ENCODE measurements at places on chromosomes 7 and 10.

GRCh38 chr7:36635091-36635490, 89.2 kb downstream of the AOAH start:
- DNase-seq, result no peak

GRCh38 chr7:155190688-155191087, 107.0 kb upstream of the INSIG1 start:
- DNase-seq, result peak; percentile 68

GRCh38 chr10:61487506-61487905, 34.3 kb upstream of the TMEM26 start:
- DNase-seq, result no peak

DNA sequence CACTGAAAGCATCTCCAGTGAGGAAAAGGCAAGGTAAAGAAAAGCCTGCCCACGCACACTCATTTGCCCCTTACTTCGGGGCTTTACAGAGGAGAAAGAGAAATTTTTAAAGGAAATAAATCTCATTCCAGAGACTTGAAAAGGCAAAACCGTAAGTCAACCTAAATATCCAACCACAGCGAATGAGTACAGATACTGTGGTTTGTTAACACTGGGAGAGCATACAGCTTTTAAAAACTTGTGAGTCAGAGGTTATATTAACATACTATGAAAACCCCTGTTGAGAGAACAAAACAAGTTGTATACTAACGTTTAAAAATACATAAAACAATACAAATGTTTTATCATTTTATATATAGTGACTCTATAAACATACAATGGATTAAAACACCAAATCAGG, 28.6 kb upstream of the ST7 start:
- DNase-seq, result no peak

GRCh38 chr7:77338883-77339629, 77.1 kb downstream of the GSAP start:
- no peak for DNase-seq

- no peak for DNase-seq
Measured at GRCh38 chr7:134520130-134520529, 7.2 kb upstream of the AKR1B10 start.

DNA sequence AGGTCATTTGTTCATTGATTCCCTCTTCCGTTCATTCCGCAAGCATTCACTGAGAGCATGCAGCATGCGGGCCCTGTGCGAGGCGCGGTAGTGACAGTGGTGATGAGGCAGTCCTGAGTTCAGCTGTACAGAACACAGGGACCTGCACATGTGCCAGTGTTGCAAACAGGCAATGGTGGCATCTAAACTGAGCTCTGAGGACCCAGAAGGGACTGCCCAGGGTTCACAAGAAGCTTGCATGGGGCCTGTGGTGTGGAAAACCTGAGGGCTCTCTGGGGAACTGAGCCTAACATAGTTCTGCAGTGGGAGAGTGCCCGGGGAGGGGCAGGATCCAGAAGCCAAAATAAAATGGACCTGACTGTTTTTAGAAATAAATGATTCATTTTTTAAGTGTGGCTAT, 13.2 kb downstream of the ZNF488 start:
- no peak for DNase-seq

DNA sequence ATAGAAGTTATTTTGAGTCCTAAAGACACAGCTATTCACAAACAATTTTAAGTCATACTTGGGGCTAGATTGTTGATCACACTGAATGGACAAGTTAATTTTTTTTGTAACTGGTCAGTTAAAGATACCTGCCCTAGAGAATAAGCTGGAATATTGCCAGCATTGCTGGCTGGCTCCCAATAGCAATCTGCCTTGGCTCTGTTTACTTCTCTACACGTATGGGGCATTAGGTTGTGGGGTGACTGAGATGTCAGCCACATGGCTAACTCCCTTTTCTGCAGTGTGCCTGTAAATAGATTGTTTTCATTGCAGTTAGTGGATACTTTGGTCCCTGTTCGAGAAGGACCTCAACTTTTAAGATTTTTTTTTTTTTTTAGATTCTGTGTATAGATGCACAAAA, 128.2 kb downstream of the SEMA3E start:
- no peak for DNase-seq

GRCh38 chr10:120715171-120715570, 136.0 kb upstream of the WDR11 start:
- DNase-seq, result no peak

DNA sequence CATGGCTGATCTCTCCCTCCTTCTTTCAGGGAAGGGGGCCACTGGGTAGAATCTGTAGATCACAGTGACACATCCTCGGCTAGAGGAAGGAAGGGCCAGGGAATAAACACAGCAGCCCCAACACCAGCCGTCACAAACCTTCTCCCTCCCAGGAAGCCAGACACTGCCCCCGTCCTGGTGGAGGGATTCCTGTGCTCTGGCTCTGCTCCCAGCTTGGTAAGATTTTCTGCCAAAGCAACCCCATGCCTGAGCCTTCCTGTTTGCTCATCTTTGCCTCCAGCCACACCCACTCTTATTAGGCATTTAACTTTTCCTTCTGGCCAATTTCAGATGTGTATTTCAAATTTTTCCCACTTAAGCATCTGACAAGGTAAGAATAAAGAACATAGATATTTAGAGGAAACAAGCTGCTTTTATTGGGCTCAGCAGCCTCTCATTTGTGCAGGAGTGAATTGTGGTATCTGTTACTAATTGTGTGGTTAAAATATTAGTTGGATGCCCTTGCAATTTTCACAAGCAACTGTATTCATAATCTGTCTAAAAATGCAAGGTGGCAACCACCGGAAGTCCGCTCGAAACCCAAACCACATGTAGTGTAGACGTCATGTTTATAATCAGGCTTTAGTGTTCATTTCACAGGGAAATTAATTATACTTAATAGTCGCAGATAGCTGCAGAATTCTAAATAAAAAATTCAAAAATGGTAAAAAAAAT, 13.2 kb upstream of the NPS start:
- no peak for DNase-seq

GRCh38 chr7:108028111-108028510, 25.1 kb upstream of the LAMB1 start:
- DNase-seq, result no peak

GRCh38 chr7:133618970-133619369, 366.1 kb downstream of the EXOC4 start:
- no peak for DNase-seq

- no peak for DNase-seq
Measured at GRCh38 chr7:93559639-93560491, 14.7 kb downstream of the CALCR start.

DNA sequence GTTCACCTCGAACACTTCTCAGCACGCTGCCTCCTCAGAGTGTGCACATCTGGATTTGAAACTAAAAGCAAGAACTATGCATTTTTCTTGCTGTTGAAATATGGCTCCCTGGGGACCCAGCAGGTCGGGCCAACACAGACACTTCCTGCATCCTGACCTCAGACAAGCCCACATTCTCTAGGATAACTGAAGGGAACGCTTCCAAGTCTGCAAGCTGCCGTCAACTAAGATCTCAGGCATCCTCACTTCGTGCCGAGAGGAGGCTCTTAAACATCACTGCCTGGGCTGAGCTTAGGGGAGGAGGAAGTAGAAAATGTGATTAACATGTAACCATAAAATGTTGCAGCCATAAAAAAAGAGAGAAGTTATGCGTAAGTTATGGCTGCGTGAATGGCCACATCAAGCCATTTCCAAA, 65.5 kb downstream of the PYROXD2 start:
- no peak for DNase-seq

- DNase-seq, result no peak
Measured at GRCh38 chr7:131111081-131111576, 216.5 kb upstream of the MKLN1 start.

DNA sequence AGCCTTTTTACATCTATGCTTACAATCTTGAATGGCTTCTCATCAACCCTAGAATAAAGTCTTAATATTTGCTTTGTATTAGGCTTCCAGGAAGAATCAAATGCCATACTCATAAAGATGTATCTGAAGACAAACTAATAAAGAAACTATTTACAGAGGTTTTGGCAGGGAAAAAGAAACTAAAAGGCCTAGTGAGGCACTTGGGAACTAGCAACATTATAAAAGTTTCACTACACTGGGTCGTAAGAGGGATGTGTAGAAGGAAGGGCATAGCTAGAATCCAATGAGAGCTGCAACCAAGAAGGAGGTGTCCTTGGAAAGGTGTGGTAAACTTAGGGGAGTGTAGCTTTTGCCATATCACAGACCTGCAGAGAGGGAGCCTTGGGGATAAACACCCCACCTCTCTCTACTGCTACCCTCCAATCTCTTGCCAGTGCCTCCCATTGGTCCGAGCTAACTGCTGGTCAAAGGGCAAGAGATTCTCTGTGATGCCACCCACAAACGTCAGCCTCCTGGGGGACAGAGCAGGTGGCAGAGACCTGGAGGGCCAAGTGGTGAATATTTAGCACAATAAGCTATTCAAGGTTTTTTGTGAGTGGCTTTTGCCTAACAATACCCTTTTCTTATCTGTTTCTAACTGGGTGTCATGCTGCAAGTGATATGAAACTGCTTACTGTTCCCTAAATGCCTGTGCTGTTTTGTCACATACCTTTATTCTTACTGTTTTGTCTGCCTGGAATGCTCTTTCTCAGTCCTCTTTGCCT, 60.7 kb downstream of the CPED1 start:
- DNase-seq, result no peak

- DNase-seq, result no peak
Measured at GRCh38 chr7:151454932-151455530, 15.1 kb upstream of the CRYGN start.

DNA sequence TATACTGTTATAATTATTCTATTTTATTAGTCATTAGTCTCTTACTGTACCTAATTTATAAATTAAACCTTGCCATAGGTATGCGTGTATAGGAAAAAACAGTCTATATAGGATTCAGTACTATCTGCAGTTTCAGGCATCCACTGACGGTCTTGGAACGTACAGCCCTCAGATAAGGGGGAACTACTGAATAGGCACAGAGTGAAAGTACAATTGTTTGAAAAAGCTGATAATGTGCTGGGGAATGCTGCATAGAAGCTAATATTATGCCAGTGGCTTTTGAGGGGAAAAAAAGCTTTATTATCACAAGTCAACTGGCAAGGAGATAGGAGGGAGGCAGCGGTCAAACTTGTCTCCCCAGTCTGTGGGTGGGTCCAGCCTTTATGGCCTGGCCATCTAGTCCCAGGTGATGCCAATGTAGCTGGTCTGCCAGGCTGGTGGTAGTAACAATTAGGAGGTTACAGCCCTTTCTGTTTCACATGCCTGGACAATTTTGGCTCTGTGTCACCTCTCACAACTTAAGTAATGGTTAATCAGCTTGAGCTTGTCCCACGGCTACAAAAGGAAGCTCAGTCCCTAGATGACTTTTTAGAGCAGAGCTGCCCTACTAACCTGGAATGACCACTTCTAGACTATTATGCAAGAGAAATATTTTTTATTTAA, 8.3 kb upstream of the FMC1 start:
- DNase-seq, result no peak

DNA sequence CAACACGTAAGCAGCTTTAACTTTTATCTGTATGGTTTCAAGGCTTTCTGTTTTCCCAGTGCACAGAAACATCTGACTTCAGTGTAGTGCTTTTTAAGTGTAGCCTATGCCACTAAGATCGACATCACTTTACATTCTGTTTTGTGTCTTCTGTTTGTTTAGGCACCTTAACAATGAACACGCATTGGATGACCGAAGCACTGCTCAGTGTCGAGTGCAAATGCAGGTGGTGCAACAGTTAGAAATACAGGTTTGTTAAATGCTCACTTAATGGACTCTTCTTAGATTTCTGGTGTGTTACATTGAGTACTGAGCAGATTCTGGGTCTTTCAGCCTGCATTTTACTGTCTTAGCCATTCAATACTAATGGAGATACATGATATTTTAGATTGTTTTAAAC, 237.4 kb downstream of the FOXP2 start:
- DNase-seq, result no peak

GRCh38 chr10:51073453-51074237, 642 bp upstream of the PRKG1 start:
- no peak for DNase-seq
